ENCODE measurements at places on chromosomes 5 and 9. TPM values are rescaled to one million over a fixed set of nuclear protein-coding genes. Genes with fewer than 3 reads are reported as not detected.

The IL5 gene
- not detected for total RNA-seq

The EGFL7 gene
- total RNA-seq, result 1.3 TPM

DNA sequence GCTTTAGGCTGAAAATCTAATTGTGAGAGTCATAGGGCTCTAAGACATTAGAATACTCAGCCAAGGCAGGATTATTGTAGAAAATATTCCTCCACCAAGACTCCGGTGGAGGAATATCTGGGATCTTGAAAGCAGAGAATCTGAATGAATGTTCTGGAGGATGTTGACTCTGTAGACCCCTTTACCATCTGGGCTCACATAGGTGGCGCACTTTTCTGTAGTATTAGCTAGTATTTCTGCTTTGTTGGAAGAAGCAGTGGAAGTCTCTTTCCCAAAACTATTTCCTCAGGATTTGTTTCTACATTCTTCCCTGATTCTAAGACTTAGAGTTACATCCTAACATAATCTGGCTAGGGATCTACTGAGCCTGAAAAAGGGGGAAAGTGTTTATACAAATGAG is 752.4 kb upstream of the SEMA6A start:
- no peak for DNase-seq

DNA sequence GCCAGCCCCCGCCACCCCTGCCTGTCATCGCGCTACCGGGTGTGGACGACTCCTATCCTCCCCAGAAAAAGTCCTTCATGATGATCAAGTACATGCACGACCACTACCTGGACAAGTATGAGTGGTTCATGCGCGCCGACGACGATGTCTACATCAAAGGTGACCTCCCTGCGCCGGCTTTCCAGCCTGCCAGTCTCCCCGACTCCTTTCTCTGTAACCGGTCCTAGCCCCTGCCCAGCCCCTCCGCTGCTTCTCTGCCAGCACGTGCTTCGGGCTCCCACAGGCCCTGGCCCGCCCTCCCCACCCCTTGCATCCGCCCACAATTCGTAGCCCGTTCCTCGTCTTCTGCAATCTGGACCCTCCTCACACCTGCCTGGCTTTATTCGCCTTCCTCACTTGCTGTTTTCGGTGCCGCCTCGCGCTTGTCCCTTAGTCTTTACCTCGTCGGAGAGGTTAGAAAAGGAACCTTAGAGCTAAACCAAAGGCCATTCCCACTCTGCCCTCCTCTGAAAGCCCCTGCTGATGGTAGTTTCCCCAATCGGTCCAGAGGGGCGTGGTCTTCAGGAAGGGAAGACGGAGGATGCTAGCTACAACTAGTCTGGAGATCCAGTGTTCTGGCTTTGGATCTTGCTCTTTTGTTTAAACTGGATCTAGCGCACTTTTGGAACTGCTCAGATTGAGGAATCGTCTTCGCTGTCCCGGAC is 1.4 kb downstream of the CHSY3 start:
- DNase-seq, result no peak

GRCh38 chr5:124901081-124901480 is 154.6 kb upstream of the ZNF608 start:
- DNase-seq, result no peak
